Activated CD8-positive, alpha-beta T cell treated with anti-CD3 and anti-CD28 coated beads, Interleukin-2, amount 10 ng/mL, durations not matched to agents 7 days and 5 days (primary cell): ENCODE measurements at places on chromosomes 3 and 15. TPM values are rescaled to one million over a fixed set of nuclear protein-coding genes. Genes with fewer than 3 reads are reported as not detected.

GRCh38 chr3:69439643-69440270 lies 53.9 kb upstream of the FRMD4B start:
- no peak overlapping the region for H3K4me3 ChIP-seq
- H3K36me3 ChIP-seq = no peaks in the 10 kb centered on the region
- no peaks in the 10 kb centered on the region for H3K27me3 ChIP-seq
- DNase-seq = no peak
- no peaks in the 10 kb centered on the region for H3K4me1 ChIP-seq
- H3K27ac ChIP-seq = no peak overlapping the region

CPEB1 gene
- total RNA-seq = 0.18 TPM

ANKUB1 gene
- total RNA-seq = not detected

GRCh38 chr3:141015481-141015880 lies 35.7 kb upstream of the SPSB4 start:
- H3K4me1 ChIP-seq = peaks cover 37% of the 10 kb centered on the region
- no peak for DNase-seq
- H3K36me3 ChIP-seq = peaks cover 3% of the 10 kb centered on the region
- H3K27ac ChIP-seq = no peak overlapping the region

GRCh38 chr3:56980798-56981390 lies 79.6 kb upstream of the SPATA12 start:
- H3K27me3 ChIP-seq = no peaks in the 10 kb centered on the region
- H3K4me1 ChIP-seq = peaks cover 32% of the 10 kb centered on the region
- H3K4me3 ChIP-seq = no peak overlapping the region
- no peaks in the 10 kb centered on the region for H3K36me3 ChIP-seq
- peak; percentile 60 for DNase-seq

DNA sequence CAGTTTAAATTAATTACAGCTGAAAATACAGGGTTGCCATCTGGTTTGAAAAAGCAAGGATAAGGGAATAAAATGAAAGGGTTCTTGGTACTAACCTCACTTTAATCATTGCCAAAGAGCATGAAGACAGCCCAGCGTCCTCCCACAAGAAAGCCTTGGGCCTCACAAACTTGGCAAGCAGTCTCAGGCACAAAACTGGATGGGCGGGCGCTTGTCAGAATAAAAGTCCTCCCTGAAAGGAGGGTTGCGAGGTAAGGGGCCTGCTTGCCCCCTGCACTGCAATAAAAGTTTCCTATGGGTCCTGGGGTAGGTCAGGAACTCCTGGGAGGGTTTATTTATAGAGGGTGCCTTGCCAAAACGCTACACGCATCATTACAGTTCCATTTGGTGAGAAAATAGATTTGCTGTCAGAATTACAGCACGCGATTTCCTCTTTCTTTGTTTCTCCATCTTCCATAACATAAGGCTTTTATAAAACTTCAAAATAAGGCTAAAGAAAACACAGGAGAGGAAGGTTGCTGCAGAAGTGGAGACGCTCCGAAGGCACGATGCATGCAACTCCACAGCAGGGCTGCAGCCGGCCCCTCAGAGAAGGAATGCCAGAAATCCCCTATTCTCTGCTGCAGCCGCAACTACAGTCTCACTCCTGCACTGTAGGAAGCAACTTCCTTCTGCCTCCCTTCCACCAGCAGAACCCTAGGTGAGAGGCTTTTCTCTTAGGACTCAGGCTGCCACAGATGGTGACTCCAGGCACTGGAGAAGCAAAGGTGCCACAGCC lies 61.3 kb downstream of the VGLL4 start:
- peak overlapping the region; percentile 1 for H3K4me3 ChIP-seq
- peaks cover 10% of the 10 kb centered on the region for H3K36me3 ChIP-seq
- H3K4me1 ChIP-seq = peaks cover 21% of the 10 kb centered on the region
- no peaks in the 10 kb centered on the region for H3K27me3 ChIP-seq
- peak overlapping the region; percentile 14 for H3K27ac ChIP-seq

- peaks cover 11% of the 10 kb centered on the region for H3K27me3 ChIP-seq
- H3K36me3 ChIP-seq = no peaks in the 10 kb centered on the region
- no peak overlapping the region for H3K4me3 ChIP-seq
- no peak for DNase-seq
- H3K27ac ChIP-seq = no peak overlapping the region
- H3K4me1 ChIP-seq = no peaks in the 10 kb centered on the region
Observed at GRCh38 chr3:160698599-160699195, 21.7 kb downstream of the ARL14 start.

- H3K36me3 ChIP-seq = peaks cover 8% of the 10 kb centered on the region
- H3K27ac ChIP-seq = no peak overlapping the region
- peaks cover 42% of the 10 kb centered on the region for H3K4me1 ChIP-seq
- no peaks in the 10 kb centered on the region for H3K27me3 ChIP-seq
Observed at GRCh38 chr3:66469220-66469640, 31.6 kb downstream of the LRIG1 start.

DNA sequence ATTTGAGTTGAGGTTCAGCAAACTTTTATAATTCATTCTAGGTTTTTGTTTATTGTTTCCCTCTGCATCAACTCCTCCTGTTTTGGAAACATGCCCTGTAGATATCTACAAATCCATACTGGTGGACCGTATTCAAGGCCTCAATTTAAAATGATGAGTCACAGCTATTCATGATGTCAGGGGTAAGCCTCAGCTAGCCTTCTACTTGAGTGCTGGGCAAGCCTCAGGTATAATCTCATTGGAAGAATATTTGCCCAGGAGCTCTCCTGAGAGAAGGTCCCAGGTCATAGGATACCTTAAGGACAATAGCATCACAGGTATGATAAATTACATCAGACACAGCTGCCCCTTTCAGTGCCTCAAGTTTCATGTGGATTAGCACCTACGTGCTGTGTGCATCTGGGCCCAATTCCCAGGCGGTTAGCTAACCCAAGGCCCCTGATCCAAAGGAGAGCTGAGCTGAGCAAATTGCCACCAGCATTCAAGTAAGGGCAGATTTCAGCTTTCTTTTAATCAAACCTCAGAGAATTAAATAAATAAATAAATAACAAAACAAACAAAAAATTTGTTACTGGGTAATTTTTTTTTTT lies 87.5 kb downstream of the KCNMB2 start:
- H3K4me1 ChIP-seq = no peaks in the 10 kb centered on the region
- H3K27me3 ChIP-seq = no peaks in the 10 kb centered on the region
- DNase-seq = no peak
